ENCODE measurements at places on chromosomes 11 and 22. TPM values are rescaled to one million over a fixed set of nuclear protein-coding genes. Genes with fewer than 3 reads are reported as not detected.

The APOA5 gene
- total RNA-seq = not detected

The FAM180B gene
- not detected for total RNA-seq

The ANO1 gene
- 6.2 TPM for total RNA-seq

The OR8D4 gene
- total RNA-seq = not detected

The SMC1B gene
- not detected for total RNA-seq

The PTPRCAP gene
- total RNA-seq = 1.0 TPM

The MYBPC3 gene
- 2,568 TPM for total RNA-seq

The MRPL16 gene
- 95.3 TPM for total RNA-seq
